ENCODE measurements at places on chromosomes 2 and 18.

DNA sequence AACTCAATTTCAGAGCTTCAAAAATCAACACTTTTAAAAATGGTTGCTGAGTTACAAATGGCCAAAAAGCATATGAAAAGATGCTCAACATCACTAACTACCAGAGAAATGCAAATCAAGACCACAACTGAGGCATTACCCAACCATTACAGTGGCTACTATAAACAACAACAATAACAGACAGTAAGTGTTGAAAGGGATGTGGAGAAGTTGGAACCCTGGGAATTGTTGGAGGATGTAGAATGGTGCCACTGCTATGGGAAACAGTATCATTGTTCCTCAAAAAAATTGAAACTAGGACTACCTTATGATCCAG lies 173.3 kb upstream of the SPRED2 start:
- DNase-seq, result no peak

GRCh38 chr2:101679801-101680487 lies 17.6 kb upstream of the MAP4K4 start:
- no peak for DNase-seq

GRCh38 chr2:192146069-192147015 lies 48.4 kb downstream of the TMEFF2 start:
- DNase-seq, result no peak

GRCh38 chr2:105062158-105062557 lies 24.3 kb downstream of the MRPS9 start:
- no peak for DNase-seq

GRCh38 chr2:178920916-178921513 lies 113.8 kb upstream of the TTN start:
- DNase-seq, result no peak

- DNase-seq, result no peak
These were observed 6.5 kb downstream of the NAGK start for GRCh38 chr2:71074893-71075395.

GRCh38 chr2:141737492-141738255 lies 393.1 kb downstream of the LRP1B start:
- DNase-seq, result no peak
